Left colon (tissue), 2 donors: ENCODE measurements at places on chromosomes 3 and 15.

GRCh38 chr3:193996641-193997089 is 139.3 kb upstream of the HES1 start:
- no peak for DNase-seq

GRCh38 chr3:129070086-129070885 is 9.7 kb downstream of the GP9 start:
- no peak for DNase-seq

DNA sequence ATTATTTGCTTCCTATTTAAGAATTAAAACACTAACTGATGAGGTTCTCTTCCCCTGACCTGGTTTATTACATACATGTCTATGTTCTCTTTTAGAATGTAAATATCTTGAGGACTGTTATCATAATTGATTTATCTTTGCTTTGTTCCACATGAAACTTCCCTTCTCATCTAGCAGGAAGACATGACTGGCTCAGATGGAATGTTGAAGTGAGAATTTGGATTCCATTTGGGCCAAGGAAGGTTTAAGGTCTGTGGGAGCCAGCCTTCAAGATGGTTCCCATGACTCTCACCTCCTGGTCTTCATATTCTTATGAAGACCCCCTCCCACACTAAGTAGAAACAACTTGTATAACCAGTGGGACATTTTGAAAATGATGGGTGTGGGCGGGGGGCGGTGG is 222.2 kb upstream of the GADL1 start:
- DNase-seq, result no peak

- no peak for DNase-seq
Measured at GRCh38 chr3:122810734-122811133, 15.9 kb downstream of the SLC49A4 start.

GRCh38 chr3:190506271-190506670 is 7.6 kb upstream of the IL1RAP start:
- DNase-seq, result no peak

DNA sequence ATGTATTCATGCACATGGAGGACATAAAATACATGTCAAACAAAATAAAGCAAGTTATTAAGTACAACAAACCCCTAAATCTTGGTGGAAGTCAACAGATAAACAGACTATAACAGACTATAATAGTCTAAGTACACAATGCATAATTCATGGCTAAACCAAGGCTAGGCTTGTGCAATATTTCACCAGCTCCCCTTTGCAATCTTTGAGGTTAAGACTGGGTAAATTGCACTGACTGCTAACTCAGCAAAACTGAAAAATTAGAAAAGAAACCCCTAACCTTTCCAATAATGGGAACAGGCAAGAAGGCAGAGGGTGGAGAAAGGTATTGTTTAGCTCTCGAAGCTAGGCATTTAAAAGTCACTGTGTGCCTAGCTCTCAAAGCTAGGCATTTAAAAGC is 304.9 kb upstream of the WNT5A start:
- DNase-seq, result no peak

- no peak for DNase-seq
Measured at GRCh38 chr3:82058809-82059208, 297.4 kb upstream of the GBE1 start.

DNA sequence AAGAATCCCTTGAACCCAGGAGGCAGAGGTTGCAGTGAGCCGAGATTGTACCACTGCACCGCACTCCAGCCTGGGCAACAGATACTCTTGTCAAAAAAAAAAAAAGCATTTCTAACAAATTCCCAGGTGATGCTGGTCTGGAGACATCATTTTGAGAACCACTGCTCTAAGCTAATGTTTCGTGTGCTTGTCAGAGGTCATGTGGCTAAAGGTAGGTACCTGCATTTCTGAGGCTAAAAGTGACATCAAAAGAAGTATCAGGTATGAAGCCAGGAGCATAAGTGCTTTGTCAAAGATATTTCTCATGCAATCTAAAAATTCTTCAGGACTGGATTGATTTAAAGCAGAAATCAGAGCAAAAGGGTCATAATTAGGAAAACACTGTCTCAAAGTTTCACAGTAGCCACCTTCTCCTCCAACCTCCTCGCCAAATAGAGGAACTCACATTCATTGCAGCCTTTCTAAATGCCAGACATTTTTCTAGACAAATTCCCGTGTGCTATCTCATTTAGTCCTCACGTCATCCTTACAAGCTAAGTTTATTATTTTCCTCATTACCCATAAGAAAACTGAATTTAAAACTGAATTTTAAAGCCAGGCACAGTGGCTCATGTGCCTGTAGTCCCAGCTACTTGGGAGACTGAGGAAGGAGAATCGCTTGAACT is 25.7 kb upstream of the GSK3B start:
- no peak for DNase-seq
